Stimulated activated CD4-positive, alpha-beta T cell treated with anti-CD3 and anti-CD28 coated beads, TNF-alpha, amount 100 ng/mL, for 24 hours (primary cell): ENCODE measurements at places on chromosomes 3 and 15.

DNA sequence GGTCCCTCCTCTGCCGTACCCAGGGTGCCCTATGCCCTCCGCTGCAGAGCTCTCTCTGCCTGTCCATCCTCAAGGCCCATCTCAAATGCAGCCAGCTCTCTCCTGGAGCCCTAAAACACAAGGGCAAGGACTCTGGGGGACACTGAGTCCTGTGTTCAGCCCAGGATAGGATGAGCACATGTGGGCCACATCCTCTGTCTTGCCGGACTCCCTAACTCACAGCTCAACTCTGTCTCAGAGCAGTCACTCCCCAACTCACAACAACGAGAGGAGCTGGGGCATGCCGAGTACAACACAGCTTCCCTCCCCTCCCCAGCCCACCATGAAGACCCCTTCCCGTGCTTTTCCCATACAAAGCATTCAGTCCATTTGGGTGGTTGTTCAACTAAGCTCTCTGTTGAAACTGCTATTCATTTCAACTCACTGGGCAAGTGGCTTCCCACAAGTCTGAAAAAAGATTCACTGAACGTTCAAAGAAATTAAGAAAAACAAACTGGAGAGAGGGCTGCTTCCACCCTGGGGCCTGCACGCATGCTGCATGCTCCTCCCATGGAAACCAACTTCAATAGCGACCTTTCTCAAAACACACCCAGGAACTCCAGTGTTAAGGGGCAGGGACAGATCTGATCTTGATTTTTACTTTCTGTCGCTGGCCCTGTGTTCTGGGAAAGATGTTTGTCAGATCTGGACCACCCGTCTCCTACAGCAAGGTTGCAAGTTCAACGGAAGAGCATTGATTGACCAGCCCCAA lies 124.3 kb upstream of the IGF1R start:
- DNase-seq, result no peak

DNA sequence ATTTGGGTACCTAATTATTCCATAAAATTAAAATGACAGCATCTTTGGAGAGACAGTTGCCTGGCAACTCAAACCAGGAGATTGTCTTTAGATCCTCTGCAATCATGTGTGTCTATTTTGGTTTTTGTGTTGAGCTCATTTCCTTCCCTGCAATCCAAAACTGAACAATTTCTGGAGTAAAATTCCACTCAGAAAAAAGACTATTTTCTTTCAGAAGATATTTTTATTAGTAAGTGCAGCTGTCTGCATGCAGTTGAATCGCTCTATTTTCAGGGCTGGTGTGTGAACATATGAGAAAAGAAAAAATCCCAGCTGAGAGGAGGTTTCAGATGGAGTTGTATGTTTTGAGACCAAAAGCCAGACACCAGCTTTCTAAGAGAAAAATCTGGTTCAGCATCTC lies 41.9 kb upstream of the DYNC1LI1 start:
- DNase-seq, result no peak

GRCh38 chr3:99702953-99703943 lies 64.9 kb downstream of the COL8A1 start:
- no peak for DNase-seq

GRCh38 chr3:172145031-172145686 lies 105.8 kb downstream of the FNDC3B start:
- no peak for DNase-seq

- DNase-seq, result no peak
Observed at GRCh38 chr15:34718681-34719665, 35.8 kb downstream of the GJD2 start.

- no peak for DNase-seq
Observed at GRCh38 chr15:75230551-75231371, 27.4 kb upstream of the GOLGA6C start.

DNA sequence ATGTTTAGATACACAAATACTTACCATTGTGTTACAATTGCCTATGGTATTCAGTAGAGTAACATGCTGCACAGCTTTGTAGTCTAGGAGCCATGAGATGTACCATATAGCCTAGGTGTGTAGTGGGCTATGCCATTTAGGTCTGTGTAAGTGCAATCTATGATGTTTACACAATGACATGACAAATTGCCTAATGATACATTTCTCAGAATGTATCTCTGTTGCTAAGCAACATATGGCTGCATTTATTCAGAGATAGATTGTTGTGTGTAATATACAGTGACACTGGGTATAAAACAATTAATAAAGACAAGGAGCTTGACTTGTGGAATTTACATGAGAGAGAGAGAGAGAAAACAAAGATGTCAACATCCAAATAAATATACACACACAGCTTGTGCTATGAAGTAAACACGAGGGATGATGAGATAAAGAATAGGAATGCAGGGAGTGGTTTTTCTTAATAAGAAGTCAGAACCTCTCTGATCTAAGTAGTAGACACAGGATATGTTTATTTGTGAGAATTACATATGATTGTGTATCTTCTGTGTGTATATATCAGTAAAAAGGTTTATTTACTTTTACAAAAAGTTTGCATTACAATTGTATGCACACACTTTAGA lies 110.0 kb downstream of the KCNAB1 start:
- no peak for DNase-seq

DNA sequence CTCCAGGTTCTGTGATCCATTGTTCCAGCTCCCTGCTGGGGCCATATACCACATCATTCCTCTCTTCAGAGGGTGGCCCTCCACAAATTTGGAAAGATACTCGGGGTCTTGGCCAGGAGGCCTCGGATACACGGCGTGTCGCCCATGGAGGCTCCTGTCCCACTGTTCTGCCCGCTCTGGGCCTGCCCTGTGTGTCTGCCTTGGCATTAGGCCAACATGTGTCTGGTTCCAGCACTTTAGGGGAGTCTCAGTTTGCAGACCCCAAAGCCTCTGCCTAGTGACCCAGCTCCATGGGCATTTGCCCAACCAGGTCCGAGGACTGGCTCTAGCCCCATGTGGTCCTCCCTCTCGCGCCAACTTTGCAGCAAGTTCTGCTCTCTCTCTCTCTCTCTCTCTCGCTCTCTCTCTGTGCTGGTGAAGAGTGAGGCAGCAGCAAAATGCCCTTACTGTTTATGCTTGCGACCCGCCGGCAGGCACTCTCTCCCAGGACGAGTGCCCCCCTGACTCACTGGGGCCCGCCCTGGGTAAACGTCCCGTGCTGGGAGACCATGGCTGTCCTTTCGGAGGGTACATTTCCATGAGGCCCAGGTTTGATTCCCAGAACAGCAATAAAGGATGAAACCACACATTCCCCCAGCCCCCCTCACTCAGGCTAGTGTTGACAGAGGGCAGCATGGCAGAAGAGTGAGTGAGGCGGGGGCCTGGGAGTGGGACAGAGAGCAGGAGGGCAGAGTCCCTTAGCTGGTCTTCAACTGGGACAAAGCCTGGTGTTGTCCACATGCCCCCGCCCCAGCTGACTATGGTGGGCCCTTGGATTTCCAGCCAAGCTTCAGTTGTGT lies 77.9 kb downstream of the ISG20 start:
- no peak for DNase-seq

- no peak for DNase-seq
Observed at GRCh38 chr3:140794507-140794906, 116.6 kb downstream of the TRIM42 start.

GRCh38 chr3:15796771-15797641 lies 773 bp downstream of the ANKRD28 start:
- no peak for DNase-seq

DNA sequence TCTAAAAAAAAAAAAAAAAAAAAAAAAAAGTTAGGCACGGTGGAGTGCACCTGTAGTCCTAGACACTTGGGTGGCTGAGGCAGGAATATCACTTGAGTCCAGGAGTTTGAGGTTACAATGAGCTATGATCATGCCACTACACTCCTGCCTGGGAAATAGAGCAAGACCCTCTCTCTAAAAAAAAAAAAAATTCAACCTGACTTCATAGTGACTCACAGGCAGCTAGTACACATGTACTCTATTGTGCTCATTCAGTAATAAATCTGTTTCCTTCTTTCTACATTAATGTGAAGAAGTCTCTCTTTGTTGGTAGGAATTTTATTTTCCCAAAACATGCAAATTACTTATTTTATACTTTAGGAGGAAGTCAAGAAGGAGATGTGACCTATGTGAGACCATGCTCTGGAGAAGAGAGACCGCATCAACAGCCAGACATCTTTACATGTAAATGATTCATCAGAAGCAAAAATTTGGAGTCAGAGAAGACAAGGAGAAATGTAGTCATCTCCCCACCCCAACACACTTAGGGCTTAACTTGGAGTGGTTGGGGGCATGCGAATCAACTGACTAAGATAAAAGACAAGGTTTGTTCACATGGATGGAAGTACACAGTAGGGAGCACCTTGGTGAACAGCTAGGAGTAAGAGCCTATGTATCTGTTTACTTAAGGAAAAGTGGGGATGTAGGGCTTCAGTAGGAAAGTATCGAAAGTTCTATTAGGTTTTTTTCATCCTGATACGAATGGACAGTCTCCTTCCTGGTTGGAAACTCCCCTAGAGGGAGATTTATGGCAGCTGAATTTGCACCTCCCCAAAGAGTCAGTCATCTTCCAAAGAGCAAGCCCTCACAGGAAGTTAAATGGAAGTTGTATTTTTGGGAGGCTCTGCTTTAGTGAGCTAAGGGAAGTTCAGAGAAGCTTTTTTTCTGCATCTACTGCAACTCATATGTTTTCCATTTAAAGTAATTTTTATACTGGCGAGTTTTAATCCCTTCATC lies 23.0 kb upstream of the NMD3 start:
- DNase-seq, result no peak

DNA sequence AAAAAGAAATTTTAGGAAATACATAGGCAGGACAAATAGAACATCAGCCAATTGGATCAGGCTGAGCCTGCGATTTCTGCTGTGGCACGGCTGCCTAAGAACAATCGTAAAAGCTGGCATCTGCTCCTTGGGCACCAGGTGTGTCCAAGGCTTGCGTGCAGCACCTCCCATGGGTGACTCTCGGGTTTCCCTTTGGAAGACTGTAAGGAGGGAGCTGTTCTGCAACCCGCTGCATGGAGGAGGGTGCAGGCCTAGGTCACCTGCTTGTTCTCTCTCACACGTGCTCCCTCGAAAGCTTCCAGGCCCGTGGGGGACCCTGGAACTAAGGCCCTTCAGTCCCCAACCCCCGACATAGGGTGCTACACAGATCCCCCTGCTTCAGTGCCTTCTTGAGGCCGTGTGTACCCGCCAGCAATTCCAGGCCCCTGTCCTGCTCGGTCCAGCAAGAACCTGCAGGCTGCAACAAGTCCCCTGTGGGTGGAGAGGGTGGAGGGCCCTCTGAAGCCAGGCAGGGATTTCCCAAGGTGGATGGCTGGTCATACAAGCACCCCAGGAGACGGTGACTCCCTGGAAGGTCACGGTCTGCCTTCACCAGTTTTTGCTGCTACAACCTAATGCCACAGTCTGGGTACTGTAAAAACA lies 3.4 kb downstream of the GP9 start:
- no peak for DNase-seq

- DNase-seq, result no peak
Observed at GRCh38 chr3:198043119-198043518, 83.1 kb downstream of the LMLN start.

DNA sequence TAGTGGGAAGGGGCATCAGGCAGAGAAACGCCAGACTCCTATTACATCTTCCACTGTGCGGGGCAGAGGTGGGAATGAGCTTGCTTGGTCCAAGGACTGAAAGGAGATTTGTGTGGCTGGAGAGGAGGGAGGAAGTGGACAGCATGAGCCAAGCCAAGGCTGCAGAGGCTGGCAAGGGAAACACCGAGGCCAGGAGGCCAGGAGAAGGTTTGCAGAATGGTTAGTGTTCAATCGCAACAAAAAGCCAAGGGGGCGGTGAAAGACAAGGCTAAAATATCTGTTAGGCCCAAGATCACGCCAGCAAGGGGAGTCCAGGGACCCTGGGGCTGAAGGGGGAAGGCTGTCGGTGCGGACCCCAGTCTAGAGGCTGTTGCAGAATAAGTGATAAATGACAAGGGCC lies 75.8 kb downstream of the CPN2 start:
- no peak for DNase-seq

DNA sequence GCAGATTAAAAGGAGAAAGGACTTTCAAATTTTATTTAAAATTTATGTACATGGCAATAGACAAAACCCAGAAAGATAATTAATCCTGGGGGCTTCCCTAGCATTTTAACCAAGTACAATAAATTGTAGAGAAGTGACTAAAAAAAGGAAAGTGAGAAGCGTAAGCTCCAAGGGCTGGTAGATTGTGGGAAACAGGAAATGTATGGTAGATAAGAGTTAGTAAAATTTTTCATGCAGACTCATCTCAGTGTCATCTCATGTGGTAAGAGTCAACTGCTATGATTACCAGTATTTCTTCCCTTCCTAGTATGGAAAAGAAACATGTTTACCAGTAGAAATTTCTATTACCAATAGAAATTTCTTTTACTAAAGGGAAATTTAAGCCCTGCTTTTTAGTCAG lies 464.3 kb upstream of the AGTR1 start:
- no peak for DNase-seq

DNA sequence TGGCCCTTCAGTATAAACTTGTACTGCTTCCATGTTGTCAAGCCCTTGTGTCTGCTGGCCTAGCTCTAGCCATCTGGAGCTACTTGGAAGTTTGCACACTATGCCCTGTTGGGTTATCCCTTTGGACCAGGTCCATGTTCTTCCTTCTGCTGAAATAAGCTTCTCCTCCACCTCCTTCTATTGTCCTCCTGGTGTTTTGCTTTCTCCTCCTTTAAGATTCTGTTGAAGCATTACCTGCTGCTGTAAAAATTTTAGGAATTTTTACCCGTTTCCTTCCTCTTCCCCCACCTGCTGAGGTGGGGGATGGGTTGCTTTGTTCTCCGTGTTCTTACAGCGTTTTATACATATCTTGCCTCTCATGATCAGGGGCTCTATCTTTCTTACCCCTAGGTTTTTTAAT lies 51.7 kb downstream of the SH3GL3 start:
- no peak for DNase-seq

GRCh38 chr3:102233881-102234280 lies 200.9 kb upstream of the ZPLD1 start:
- DNase-seq, result no peak

GRCh38 chr15:27990521-27991515 lies 108.3 kb downstream of the OCA2 start:
- DNase-seq, result no peak

- DNase-seq, result no peak
Observed at GRCh38 chr3:132380920-132381319, 36.4 kb upstream of the DNAJC13 start.

GRCh38 chr3:45319231-45319995 lies 69.0 kb upstream of the LARS2 start:
- no peak for DNase-seq

DNA sequence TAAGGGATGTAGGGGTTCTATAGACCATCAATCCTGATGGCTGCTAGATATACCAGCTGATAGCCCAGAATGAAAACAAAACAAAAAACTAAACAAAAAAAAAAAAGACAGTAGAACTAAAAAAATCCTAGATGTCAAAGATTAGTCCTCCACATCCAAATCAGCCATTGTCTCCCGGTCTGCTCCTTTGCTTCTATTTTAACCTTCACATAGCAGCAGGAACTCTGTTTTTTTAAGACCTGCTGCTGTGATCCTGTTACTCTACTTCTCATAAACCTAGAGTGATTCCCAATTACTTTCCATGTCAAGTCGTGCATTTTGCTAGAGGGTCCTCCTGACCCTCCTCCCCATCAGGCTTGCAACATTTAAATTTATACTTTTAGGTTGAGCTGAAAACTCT lies 2.5 kb downstream of the IFT122 start:
- no peak for DNase-seq
